ENCODE measurements at places on chromosomes 5 and 9. TPM values are rescaled to one million over a fixed set of nuclear protein-coding genes. Genes with fewer than 3 reads are reported as not detected.

NDUFS6 gene
- 32.2 TPM for total RNA-seq

DNA sequence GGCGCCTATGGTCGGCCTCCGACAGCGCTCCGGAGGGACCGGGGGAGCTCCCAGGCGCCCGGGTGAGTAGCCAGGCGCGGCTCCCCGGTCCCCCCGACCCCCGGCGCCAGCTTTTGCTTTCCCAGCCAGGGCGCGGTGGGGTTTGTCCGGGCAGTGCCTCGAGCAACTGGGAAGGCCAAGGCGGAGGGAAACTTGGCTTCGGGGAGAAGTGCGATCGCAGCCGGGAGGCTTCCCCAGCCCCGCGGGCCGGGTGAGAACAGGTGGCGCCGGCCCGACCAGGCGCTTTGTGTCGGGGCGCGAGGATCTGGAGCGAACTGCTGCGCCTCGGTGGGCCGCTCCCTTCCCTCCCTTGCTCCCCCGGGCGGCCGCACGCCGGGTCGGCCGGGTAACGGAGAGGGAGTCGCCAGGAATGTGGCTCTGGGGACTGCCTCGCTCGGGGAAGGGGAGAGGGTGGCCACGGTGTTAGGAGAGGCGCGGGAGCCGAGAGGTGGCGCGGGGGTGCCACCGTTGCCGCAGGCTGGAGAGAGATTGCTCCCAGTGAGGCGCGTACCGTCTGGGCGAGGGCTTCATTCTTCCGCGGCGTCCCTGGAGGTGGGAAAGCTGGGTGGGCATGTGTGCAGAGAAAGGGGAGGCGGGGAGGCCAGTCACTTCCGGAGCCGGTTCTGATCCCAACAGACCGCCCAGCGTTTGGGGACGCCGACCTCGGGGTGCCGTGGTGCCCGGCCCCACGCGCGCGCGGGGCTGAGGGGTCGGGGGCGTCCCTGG, 561 bp downstream of the DAPK1 start:
- no peak for DNase-seq

- no peak for DNase-seq
These were observed at the start of gene SLIT3 for GRCh38 chr5:169300468-169301385. Gene SLIT3 (minus strand): TSS chr5:169301139. CDS start chr5:169300709, 430 bp downstream.

GRCh38 chr9:16716601-16717000, 153.9 kb downstream of the BNC2 start:
- no peak for DNase-seq

DNA sequence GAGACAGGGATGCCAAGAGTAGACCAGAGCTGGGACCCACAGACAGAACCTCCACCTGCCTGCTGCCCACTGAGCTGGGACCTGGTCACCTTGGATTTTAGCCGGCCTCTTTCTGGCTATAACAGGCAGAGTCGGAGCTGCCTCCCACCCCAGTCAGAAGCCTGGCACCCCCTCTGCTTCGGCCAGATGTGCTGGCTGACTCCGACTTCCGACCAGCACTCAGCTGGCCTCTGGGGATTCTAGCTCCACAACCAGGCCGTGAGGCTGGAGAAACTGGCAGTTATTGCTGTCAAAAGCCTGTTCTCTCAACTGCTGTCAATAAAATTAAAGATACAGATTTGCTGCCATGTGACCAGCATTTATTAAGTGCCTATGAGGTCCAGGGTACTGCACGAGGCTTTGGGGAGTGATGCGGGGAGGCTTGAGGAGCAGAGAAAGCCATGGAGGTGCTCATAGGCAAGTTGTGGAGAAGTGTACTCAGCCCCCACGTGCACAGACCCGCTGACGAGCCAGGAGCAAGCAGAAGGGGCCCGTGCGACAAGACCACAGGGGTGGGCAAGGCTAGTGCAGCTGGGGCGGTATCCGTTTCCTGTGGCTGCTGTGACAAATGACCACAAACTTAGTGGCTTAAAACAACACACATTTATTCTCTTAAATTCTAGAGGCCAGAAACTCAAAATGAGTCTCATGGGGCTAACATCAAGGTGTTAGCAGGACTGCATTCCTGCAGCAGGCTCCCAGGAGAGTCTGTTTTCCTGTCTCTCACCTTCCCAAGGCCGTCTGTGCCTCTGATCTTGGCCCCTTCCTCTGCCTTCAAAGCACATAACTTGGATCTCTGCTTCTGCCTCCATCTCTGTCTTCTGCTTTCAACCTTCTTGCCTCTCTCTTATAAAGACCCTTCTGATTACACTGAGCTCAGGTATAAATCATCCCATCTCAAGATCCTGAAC, 13.1 kb downstream of the GFI1B start:
- peak; percentile 46 for DNase-seq

GRCh38 chr5:2187687-2188086, 305.0 kb upstream of the IRX4 start:
- DNase-seq, result no peak

GRCh38 chr9:83937861-83938455, 16.7 kb upstream of the KIF27 start:
- peak; percentile 25 for DNase-seq

DNA sequence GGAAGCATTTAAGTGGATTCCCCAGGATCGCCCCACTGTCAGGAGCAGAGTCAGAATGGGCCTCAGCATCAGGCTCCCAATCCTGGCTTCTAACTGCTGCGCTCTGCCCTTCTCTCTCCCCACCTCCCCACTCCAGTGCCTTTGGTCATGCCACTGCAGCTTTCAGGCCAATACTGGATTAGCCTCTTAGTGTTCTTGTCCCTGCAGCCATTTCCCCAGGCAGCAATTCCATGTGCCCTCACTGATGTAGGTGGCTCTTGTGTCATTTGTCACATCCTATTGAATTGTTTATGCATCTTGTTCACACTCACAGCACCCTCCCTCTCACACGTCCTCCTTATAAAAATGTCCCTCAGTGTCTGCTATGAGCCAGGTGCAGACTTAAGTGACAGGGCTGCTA, 544.2 kb upstream of the DAP start:
- DNase-seq, result no peak

CTSV gene
- total RNA-seq, result 0.34 TPM

GRCh38 chr5:142032747-142033631, 20.2 kb upstream of the GNPDA1 start:
- DNase-seq, result no peak

MUSK gene
- total RNA-seq, result not detected

- DNase-seq, result no peak
These were observed 44.1 kb upstream of the CDKN2B start for GRCh38 chr9:22053178-22053577.

FOXD1 gene
- 1.5 TPM for total RNA-seq

GRCh38 chr5:109619606-109620005, 70.1 kb upstream of the MAN2A1 start:
- no peak for DNase-seq

- DNase-seq, result no peak
These were observed 51.5 kb downstream of the FGF1 start for GRCh38 chr5:142634216-142635011.

GRCh38 chr9:120919843-120920805, 6.5 kb downstream of the TRAF1 start:
- no peak for DNase-seq

PCDH12 gene
- 0.31 TPM for total RNA-seq

DNA sequence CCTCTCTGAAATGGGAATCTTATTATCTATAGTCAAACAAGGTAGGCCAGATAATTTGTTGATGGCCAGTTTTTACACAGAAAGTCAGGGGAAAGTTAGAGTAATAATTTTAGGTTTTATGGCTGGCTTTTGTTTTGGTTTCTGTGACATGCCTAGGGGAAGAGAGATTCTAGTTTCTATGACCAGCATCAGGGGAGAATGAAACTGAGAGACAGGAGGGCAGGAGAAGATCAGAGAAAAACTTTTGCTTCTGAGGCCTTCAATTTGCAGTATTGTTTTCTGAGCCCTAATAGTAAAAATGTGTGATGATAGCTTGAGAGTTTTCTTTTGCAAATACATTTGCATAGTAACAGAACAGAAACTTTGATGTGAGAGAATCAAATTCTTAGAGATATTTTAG, 564.3 kb downstream of the ZNF608 start:
- no peak for DNase-seq

SNX24 gene
- total RNA-seq, result 2.3 TPM

RNF180 gene
- total RNA-seq, result not detected

MTAP gene
- total RNA-seq, result 70.2 TPM

DNA sequence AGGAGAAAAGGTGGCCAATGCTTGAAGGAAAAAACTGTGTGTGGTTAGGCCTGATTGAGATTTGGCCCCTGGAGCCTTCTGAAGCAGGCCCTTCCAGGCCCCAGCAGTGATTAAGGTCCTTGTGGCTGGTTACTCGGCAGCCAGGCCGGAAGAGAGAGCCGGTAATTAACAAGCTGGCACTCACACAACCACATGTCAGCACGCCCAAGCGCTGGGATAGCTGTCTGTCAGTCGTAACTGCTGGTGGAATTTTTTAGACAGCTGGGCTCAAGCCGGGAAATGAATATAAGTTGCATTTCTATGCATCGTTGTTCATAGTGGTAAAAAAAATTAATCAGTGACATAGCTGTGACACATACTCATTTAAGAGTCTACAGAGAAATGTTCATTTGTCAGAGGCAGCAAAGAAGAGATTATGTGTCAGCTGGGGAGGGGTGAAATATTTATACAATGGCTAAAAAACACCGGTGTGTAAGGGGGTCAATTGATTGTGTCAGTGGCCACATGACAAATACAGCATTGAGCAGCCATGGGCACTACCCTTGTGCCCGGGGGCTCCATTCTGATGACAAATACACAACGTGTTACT, 13.7 kb upstream of the ARAP3 start:
- no peak for DNase-seq

SLC26A2 gene
- total RNA-seq, result 5.3 TPM

GRCh38 chr9:89113851-89114250, 64.8 kb downstream of the SHC3 start:
- no peak for DNase-seq

FOXI1 gene
- not detected for total RNA-seq

GRCh38 chr9:6938873-6939272, 181.1 kb downstream of the KDM4C start:
- no peak for DNase-seq

GRCh38 chr9:94785215-94786169, 59.0 kb downstream of the AOPEP start:
- DNase-seq, result no peak

GRCh38 chr9:14372437-14373335, 58.7 kb upstream of the NFIB start:
- DNase-seq, result no peak

DNA sequence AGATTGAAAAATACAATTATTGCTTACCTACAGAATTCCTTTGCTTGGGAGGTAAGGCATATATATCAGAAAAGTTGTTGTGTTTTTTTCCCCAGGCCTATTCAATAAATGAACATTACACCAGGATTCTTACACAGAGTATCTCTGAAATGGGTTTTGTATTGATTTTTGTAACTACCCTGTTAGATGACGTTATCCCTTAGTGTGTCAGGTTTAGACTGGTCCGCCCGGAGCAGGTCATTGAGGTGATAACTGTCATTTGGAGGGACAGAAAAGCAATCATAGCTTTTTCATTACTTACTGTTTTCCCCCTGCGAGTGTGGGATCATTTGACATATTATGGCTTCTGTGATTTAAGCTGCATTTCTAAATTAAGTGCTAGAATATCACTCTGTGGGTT, 715.2 kb upstream of the ADAMTS16 start:
- no peak for DNase-seq

N4BP3 gene
- total RNA-seq, result 33.4 TPM

NEUROG1 gene
- not detected for total RNA-seq

DNA sequence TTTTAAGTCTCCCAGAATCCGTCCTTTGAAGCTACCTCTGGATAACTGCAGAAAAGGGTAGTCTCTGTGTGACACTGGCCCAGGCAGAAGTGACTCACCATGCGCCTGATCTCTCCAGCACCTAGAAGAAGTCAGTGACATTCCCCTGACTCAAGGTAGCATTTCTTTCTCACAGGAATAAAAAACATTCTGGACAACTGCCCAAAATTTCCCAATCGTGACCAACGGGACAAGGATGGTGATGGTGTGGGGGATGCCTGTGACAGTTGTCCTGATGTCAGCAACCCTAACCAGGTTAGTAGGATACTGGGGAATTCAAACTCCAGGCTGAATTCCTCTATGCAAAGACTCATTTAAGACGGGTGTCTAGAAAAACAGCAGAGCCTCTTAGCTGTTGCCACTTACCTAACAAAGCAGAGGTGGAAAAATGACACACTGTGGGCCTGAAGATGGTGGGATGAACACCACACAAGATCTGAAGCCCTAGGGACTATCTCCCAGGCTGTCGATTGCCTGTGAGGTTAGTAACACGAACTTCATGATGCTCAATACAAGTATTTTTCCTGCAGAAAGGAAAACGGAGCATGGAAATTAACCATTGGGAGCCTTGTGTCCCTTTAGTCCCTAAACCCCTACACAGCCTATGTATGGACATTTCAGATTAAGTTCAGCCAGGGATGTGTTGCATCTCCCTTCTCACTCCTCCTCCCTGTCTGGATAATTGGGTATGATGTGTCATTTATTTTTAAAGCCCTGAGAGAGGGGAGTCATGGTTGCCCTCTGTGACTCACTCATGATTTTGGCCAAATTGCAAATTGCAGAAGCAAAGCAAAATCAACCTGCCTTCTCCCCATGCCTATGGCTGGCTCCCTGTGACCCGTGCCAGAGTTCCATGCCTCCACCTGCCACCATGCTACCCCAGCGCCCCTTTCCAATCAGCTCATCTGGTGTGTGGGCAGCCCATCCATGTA, 37.2 kb downstream of the THBS4 start:
- no peak for DNase-seq

DNA sequence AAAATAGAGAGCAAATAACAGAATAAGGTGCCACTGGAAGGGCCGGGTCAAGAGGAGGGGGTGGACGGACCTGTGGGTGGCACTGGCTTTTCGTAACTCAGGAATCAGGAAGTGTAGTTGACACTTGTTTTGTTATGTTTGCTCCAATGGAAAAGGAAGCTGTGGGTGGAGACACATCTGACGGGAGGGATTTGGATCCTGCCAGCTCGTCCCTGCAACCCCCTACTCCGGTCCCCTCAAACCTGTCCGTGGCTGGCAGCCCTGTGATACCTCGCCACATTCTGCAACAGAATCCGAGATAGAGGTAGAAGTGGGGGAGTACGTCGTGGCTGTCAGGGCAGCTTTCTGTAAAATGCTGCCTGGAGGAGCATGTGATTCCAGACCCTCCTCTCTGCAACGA, 104.2 kb upstream of the IER5L start:
- no peak for DNase-seq

- no peak for DNase-seq
These were observed 182.3 kb downstream of the SPATA31D1 start for GRCh38 chr9:82170866-82171265.

GRCh38 chr5:16326137-16326536, 139.5 kb downstream of the ZNF622 start:
- no peak for DNase-seq

GRCh38 chr9:5395428-5395827, 42.3 kb downstream of the PLGRKT start:
- no peak for DNase-seq
